ENCODE measurements at places on chromosomes 6 and 20. TPM values are rescaled to one million over a fixed set of nuclear protein-coding genes. Genes with fewer than 3 reads are reported as not detected.

Gene MANEA
- 22.4 TPM for total RNA-seq

Gene SMIM26
- total RNA-seq, result 64.4 TPM

- no peaks in the 10 kb centered on the region for H3K27me3 ChIP-seq
- H3K4me3 ChIP-seq, result no peak overlapping the region
- no peak overlapping the region for H3K27ac ChIP-seq
- no peaks in the 10 kb centered on the region for H3K36me3 ChIP-seq
- DNase-seq, result no peak
Observed at GRCh38 chr6:104118274-104118673, 741.4 kb downstream of the HACE1 start.

GRCh38 chr6:41460742-41461336 is 85.3 kb upstream of the FOXP4 start:
- no peak overlapping the region for H3K4me3 ChIP-seq
- H3K27me3 ChIP-seq, result peaks cover 19% of the 10 kb centered on the region
- no peak overlapping the region for H3K27ac ChIP-seq
- H3K36me3 ChIP-seq, result no peaks in the 10 kb centered on the region

GRCh38 chr20:44016525-44016924 is 101.9 kb downstream of the TOX2 start:
- no peaks in the 10 kb centered on the region for H3K27me3 ChIP-seq
- H3K4me3 ChIP-seq, result no peak overlapping the region
- H3K27ac ChIP-seq, result no peak overlapping the region
- H3K36me3 ChIP-seq, result no peaks in the 10 kb centered on the region
- DNase-seq, result no peak
- peaks cover 34% of the 10 kb centered on the region for H3K4me1 ChIP-seq

DNA sequence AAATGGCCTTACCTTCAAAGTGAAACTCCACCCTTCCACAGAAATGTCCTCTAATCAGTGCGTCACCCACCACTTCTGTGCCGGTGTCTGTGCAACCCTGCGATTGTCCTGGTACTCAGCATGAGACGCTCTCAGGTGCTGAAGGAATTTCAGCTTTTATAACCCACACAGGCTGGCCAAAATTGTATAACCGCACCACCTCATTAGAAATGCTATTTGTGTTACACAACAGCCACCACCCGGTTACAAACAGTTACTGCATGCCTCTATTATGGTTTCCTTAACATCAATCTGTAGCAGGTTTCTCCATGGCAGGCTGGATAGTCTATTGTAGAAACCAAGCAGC is 51.5 kb downstream of the SLC23A2 start:
- H3K36me3 ChIP-seq, result peaks cover 9% of the 10 kb centered on the region
- DNase-seq, result peak; percentile 46
- peaks cover 36% of the 10 kb centered on the region for H3K4me1 ChIP-seq
- peak overlapping the region; percentile 33 for H3K27ac ChIP-seq

Gene RRAGD
- 20.1 TPM for total RNA-seq

GRCh38 chr6:131029626-131030297 is 33.3 kb downstream of the EPB41L2 start:
- H3K4me3 ChIP-seq, result no peak overlapping the region
- H3K36me3 ChIP-seq, result peaks cover 1% of the 10 kb centered on the region
- H3K4me1 ChIP-seq, result peaks cover 2% of the 10 kb centered on the region

Gene TREML1
- total RNA-seq, result not detected

- DNase-seq, result no peak
- H3K27me3 ChIP-seq, result no peaks in the 10 kb centered on the region
- H3K36me3 ChIP-seq, result no peaks in the 10 kb centered on the region
Observed at GRCh38 chr20:16069389-16070010, 503.7 kb downstream of the KIF16B start.

Gene BNIP5
- not detected for total RNA-seq

DNA sequence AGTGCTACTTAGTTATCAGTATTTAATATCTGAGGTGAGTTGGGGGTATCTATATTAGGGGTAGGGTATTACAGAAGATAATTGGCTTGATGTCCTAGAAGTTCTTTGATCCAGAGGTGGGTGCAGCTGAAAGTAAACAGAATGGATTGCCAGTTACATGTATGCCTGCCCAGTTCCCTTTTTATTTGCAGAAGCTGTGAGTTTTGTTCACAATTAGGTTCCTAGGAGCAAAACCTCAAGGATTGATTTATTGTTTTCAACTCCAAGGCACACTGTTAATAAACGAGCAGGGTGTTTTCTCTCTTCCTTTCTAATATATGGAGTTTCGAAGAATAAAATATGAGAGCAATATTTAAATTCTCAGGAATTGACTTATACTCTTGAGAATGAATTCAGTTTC is 129.0 kb downstream of the SULF2 start:
- no peak overlapping the region for H3K27ac ChIP-seq
- no peak overlapping the region for H3K4me3 ChIP-seq
- H3K4me1 ChIP-seq, result no peaks in the 10 kb centered on the region

Gene TNF
- 82.3 TPM for total RNA-seq

Gene EPB41L1
- total RNA-seq, result 1.5 TPM

DNA sequence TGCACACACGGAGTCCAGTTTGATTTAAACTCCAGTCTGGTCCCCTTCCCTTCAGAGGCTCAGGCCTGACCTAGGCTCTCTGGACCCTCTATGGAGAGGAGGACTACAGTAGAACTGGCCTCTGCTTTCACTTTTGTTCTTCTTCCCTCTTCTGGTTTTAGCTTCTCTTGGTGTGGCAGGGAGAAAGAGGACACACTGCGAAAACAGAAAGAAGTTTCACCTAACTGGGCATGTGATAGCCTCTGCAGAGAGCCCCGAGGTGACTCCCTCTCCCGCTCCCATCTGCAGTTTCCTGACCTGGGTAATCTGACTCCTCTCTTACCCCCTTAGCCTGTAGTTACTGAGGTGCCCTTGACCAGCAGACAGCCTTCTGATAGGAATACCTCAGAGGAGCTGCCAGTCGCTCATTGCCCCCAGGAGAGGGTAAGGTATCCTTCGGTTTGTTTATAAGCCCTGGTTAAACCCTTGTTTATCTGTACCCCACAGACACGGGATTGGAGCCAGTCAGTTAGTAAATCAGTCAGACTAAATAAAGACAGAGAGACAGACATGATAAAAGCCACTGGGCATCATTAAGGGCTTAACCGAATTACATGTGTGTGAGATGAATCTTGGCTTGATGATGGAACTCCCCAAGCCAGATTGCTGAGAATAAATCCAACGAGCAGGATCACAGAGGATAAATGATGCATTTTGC is 12.0 kb upstream of the DTNBP1 start:
- no peak overlapping the region for H3K4me3 ChIP-seq
- no peak for DNase-seq
- H3K27me3 ChIP-seq, result peaks cover 7% of the 10 kb centered on the region
- H3K36me3 ChIP-seq, result no peaks in the 10 kb centered on the region

DNA sequence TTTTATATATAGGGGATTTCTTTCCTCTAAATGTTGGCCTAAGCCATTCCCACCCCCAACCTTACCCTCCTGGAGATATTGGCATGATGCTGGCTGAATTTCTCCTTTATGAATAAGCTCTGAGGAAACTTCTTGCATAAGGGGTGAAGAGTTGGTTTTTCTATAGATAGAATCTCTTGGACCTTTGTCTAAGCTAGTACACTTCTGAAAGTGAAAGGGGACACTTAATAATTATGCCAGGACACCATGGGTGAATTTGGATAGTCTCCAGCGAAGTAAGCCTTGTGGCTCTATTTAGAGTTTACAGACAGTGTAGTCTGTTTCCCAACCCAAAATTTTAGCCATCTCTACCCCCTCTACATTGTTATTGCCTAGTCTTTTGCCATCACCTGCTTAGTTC is 27.1 kb upstream of the FABP7 start:
- H3K27me3 ChIP-seq, result no peaks in the 10 kb centered on the region
- peaks cover 12% of the 10 kb centered on the region for H3K4me1 ChIP-seq
- H3K4me3 ChIP-seq, result no peak overlapping the region
- H3K27ac ChIP-seq, result no peak overlapping the region
- H3K36me3 ChIP-seq, result peaks cover 2% of the 10 kb centered on the region

DNA sequence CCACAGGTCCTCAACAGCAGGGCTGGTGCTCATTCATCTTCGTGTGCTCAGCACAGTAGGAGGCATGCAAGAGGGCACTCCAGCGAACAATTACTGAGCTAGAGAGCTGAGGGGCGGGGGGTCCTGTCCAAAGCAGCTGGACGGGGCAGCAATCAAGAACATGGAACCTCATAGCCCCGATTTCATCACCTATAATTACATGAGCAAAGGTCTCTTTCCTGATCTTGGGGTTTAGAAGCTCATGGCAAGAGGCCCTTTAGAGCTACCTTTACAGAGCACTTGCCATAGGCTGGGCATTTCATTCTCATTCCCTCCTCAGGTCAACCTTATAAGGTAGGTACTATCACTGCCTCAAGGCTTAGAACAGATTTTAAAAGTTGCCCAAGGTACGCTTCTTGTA is 10.4 kb downstream of the MOCS1 start:
- DNase-seq, result no peak
- H3K4me1 ChIP-seq, result peaks cover 4% of the 10 kb centered on the region
- peaks cover 10% of the 10 kb centered on the region for H3K36me3 ChIP-seq
- no peak overlapping the region for H3K4me3 ChIP-seq

Gene HSPA12B
- not detected for total RNA-seq

Gene C20orf96
- total RNA-seq, result 8.1 TPM

- H3K27ac ChIP-seq, result peak overlapping the region; percentile 24
- peak; percentile 64 for DNase-seq
- H3K4me3 ChIP-seq, result peak overlapping the region; percentile 77
- peaks cover 41% of the 10 kb centered on the region for H3K4me1 ChIP-seq
- H3K36me3 ChIP-seq, result no peaks in the 10 kb centered on the region
- H3K27me3 ChIP-seq, result peaks cover 52% of the 10 kb centered on the region
Observed at GRCh38 chr6:170291271-170292110, 613 bp upstream of the DLL1 start.

- H3K27ac ChIP-seq, result no peak overlapping the region
- H3K4me1 ChIP-seq, result no peaks in the 10 kb centered on the region
- no peaks in the 10 kb centered on the region for H3K36me3 ChIP-seq
- no peak for DNase-seq
- H3K27me3 ChIP-seq, result no peaks in the 10 kb centered on the region
Observed at GRCh38 chr20:38585404-38586180, 4.6 kb downstream of the ADIG start.

Gene OR2H2
- not detected for total RNA-seq

GRCh38 chr6:4928426-4928825 is 75.4 kb downstream of the RPP40 start:
- H3K27me3 ChIP-seq, result no peaks in the 10 kb centered on the region
- DNase-seq, result no peak
- H3K36me3 ChIP-seq, result no peaks in the 10 kb centered on the region
- no peak overlapping the region for H3K4me3 ChIP-seq
- H3K4me1 ChIP-seq, result peaks cover 42% of the 10 kb centered on the region

DNA sequence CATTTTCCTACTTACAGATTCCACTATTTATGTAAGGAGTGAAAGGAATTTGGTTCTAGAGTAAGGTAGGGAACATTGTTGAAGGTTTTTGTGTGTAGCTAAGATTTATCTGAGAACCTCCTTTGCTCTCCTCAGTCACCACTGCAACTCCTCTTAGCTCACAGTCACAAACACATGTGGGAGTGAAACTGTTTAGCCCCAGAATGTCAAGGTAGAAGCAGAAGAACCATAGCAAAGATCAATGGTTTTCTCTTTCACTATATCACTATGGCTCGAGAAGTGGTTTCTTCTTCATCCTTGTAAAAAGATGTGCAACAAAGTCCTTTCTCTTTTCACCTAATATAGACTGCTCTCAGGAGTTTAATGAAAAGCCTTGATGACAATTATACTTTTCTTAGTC is 6.5 kb upstream of the DEFB112 start:
- no peaks in the 10 kb centered on the region for H3K36me3 ChIP-seq
- no peak overlapping the region for H3K4me3 ChIP-seq
- no peak for DNase-seq
- H3K27ac ChIP-seq, result no peak overlapping the region
- H3K27me3 ChIP-seq, result no peaks in the 10 kb centered on the region
